ENCODE measurements at places on chromosomes 3 and 15. TPM values are rescaled to one million over a fixed set of nuclear protein-coding genes. Genes with fewer than 3 reads are reported as not detected.

The FBXO40 gene
- not detected for total RNA-seq

The NOX5 gene
- not detected for total RNA-seq

The TMEM212 gene
- not detected for total RNA-seq

The DGKG gene
- total RNA-seq = 20.5 TPM

The IDH2 gene
- 56.1 TPM for total RNA-seq

The SLC22A14 gene
- total RNA-seq = 0.39 TPM

The CFAP91 gene
- total RNA-seq = 2.0 TPM

The COLQ gene
- 0.29 TPM for total RNA-seq

The CSPG4 gene
- total RNA-seq = 24.7 TPM

The HYAL1 gene
- total RNA-seq = 0.06 TPM

The RAB7A gene
- total RNA-seq = 49.5 TPM

The NAA80 gene
- total RNA-seq = 0.95 TPM

The ANKUB1 gene
- not detected for total RNA-seq

The DBR1 gene
- total RNA-seq = 32.9 TPM

The CCDC9B gene
- total RNA-seq = 5.4 TPM

The C15orf40 gene
- 22.2 TPM for total RNA-seq
